AG08396 (cell line): ENCODE measurements at places on chromosomes 12 and 14.

DNA sequence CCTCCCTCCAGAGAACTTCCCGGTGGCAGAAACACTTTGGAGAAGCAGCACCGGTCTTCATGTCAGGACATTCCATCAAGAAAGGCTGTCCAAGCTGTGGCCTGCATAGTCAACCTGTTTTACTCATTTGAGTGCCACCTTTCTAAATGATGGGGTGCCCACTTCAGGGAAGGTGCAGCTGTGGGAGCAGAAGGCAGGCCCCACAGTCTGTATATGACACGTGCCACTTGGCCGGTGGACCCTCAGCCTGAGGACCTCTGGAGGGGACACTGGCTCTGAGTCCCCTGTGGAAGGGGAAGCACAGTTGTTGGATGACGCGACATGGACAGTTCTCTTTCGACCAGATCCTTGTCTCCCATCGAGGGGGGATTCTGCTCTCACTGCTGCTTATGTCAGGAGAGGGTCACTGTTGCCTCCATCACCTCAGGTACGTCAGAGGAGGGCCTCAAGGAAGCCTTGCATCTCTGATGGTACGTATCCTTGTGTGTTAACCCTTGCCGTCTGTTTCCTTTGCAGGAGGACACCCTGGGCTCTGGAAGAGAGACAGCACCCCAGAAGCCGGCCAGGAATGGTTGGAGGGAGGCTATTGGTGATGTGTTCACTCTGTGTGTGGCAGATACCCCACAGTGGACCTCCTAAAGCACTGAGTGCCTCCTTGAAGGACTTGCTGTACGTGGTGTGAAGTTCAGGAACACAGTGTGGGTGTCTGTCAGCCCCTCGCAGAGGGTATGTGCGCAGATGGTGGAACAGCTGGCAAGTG lies 132.1 kb upstream of the RTL1 start:
- no peak for DNase-seq

GRCh38 chr14:77822741-77823140 lies 22.8 kb downstream of the ADCK1 start:
- DNase-seq, result no peak

DNA sequence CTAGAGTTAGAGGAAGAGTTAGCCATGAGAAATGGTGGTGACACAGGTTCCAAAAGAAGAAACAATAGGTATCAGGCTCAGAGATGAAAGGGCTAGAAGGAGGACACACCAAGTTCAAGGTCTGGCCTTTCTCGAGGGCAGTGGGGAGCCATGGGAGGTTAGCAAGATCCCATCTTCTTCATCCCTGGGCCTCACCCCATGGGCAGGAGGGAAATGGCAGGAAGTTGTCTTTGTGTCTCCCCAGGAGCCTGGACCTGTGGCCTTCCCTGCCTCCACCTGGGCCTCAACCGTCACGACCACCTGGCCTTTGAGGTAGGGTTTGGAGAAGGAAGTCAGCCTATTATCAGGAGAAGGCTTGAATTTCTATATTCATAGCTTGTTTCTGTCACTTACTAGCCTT lies 5.8 kb upstream of the AQP2 start:
- DNase-seq, result no peak

DNA sequence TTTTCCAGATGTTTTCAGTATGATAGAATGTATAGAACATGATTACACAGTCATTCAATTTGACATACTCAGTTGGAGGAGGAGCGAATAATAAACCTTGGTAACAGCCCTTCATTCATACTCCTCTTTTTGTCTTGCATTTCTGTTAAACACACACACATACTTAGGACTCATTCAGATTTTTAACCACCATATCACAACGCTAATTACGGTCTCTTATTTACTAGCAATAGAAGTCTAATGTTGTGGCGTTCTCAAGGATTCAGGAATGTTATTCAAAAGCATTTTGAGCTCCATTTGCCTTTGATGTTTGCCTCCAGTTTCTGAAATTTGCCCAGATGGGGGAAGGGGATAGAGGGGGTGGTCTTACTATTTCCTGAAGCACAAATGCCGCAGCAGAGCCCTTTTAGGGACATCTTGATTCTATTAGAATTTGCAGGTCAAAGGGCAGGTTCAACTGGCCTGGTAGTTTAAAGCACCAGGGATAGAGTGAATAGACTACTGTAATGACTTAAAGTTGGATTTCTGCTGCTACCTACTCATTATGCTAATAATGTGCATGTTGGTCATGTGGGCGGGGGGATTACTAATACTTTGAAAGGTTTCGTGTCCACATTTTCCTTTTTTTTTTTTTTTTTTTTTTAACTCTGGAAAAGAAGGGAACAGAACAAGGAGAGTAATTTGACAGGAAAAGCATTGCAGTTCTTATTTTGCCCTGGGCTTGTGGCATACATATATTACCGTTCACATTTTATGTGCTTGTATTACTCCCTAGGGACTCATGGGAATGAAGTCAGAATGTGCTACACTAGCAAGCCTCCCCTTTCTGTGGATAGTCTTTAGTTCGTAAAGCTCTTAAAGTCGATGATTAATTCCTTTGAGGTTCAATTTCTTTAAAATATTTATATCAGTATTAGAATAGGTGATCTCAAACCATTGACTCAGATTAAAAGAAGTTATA lies 226.8 kb downstream of the FBXL14 start:
- DNase-seq, result no peak

DNA sequence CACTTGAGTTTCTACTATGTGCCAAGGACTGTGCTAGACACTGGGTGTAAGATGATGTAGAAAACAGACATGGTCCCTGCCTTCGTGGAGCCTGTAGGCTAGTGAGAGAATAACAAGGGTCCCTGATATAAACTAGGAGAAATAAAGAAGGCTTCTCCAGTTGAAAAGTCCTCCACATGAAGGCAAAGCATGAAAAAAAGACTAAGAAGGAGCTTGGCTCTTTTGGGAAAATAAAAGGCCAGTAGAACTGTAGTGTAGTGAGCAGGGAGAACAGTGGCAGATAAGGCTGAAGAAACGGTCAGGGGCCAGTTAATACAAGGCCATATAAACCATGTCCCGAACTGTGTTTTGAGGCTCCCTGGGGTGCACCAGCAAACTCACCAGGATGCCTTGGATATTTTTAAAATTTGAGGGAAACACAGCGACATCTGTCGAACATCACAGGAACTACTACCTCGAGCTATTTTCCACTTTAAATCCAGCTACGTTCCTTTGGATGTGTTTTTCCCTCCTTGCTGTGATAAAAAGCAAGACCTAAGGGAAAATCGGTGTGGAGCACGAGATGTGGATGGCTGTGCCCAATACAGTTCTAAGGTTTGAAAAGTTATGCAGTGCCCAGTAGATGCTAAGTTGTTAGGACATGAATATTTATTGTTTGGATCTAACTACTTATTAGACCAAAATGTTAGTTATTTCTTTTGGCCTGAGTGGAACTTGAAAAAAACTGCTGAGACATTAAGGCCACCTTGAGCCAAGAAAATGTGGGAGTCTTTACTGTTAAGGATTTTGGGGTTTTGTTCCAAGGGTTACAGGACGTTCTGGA lies 8.5 kb upstream of the CFL2 start:
- peak; percentile 71 for DNase-seq

DNA sequence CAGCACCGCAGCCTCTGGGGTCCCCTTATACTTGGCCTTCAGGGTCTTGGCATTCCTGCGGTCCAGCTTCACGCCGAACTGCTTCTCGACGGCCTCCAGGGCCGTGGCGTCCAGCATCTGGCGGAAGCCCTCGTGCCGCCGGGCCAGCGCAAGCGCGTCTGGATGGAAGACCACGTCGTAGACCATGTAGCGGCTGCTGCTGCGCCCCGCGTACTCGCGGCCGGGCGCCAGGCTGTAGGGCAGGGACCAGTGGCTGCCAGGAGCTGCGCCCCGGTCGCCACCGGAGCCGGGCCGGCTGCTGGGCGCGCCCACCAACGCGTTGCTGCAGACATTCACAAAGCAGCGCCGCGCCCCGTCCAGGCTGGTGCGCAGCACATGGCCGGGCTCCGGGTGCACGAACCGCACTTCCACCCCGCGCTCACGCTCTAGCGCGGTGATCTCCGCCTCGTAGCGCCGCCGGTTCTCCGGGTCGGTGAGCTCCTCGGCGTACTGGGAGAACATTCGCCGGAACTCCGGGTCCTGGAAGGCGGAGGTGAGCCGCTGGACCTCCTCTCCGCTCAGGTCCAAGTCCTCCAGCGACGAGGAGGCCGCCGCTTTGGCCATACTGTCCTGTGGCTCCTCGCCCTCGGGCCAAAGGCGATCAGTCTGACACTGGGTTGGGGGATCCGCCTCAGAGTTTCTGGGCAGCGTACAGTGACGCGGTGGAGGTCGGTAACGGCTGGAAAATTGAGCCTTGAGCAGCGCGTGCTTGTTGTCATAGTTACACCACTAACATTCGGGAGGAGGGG lies at the start of gene DNAAF2:
TSS of gene DNAAF2 (minus strand) at position 698 of the 788 bp plus-strand sequence. CDS start at position 603, 95 bp downstream.
- DNase-seq, result peak; percentile 77

DNA sequence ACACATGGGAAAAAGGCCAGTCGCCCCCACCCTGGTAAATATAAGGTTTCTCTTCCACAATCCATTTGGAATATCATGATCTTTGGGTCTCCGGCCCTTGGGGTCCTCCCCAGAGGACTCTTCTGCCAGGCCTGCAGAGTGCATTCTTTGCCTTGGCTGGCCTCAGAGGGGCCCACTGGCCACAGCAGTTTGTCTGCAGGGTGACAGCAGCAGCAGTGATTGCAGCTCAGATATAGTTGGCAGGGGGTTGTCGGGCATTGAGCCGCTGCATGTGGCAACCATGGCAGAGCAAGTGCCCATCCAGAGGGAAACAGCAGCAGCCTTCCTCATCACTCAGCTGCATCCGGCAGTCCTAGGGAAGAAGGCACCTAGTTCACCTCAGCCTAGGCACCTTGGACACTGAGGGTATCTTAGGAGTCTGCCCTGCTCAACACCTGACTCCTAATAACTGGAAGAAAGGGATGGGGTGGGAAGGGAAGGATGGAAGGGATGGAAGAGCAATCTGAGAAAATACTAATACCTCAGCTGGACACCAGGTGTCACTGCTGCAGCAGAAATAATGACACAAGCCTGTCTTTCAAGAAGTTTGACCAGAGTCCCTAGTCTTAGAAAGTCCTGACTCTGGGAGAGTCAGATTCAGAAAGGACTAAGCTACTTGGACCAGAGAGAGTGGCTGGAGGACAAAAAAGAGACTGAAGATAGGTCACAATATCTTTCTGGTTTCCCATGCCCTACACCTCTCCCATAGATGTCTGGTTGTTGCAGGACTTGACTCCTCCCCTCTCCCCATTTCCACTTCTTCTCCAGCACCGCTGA lies 8.9 kb downstream of the AJUBA start:
- peak; percentile 52 for DNase-seq

DNA sequence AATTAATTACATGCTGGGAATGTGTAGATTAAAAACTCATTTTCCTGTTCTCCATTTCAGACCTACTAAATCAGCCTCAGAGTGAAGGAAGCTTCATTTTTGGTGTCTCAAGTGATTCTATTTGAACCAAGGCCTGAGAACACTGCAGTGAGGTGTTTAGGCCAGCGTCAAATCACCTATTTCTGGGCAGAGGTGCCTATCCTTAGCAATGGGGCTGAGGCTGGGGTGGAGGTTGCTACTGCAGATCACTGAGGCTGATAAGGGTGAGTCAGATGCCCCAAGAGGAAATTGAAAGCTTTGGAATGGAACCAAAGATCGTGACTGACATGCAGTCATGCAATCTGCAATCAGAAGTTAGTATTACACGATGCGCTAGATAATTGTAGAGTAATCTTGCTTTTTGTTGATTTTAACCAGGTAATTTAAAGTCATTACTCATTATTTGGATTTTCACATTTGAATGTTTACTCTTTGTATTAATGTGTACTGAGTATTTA lies 4.4 kb downstream of the TXNRD1 start:
- peak; percentile 44 for DNase-seq

- DNase-seq, result peak; percentile 44
Observed at GRCh38 chr12:106841510-106842302, 67.2 kb downstream of the RIC8B start.

DNA sequence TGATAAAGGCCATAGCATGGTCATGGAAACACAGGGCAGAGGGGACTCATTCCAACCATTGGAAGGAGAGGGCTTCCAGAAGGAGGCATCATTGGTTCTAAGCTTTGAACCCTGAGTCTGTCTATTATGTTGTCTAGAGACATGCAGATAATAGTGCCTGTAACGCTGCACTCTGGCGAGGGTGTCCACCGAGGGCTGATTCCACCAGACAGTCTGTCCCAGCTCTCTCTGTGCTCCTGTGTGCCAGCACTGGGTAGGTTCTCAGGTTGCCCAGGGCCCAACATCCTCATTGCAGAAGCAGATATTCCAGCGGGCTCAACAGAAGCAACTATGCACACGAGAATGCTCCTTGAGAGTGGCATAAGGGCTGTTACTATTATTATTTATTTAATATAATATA lies 18.7 kb upstream of the CLMN start:
- DNase-seq, result no peak

DNA sequence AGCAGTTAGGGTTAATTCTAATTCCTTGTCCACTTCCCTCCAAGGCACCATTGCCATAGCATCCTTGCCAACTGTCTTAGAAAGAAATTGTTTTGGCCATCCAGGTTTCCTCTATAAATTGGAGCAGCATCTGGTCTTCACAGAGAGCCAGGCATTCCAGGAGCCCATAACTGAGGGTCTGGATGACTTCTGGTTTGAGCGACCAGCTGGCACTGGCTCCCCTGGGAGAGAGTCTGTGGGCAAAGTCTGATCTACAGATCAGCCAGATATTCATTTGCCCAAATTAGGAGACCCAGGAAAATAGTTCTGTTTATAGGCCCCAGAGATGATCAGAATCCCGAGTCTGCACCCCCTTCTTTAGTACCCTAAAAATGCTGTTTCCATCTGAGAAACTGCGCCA lies 16.0 kb downstream of the VSX2 start:
- no peak for DNase-seq

DNA sequence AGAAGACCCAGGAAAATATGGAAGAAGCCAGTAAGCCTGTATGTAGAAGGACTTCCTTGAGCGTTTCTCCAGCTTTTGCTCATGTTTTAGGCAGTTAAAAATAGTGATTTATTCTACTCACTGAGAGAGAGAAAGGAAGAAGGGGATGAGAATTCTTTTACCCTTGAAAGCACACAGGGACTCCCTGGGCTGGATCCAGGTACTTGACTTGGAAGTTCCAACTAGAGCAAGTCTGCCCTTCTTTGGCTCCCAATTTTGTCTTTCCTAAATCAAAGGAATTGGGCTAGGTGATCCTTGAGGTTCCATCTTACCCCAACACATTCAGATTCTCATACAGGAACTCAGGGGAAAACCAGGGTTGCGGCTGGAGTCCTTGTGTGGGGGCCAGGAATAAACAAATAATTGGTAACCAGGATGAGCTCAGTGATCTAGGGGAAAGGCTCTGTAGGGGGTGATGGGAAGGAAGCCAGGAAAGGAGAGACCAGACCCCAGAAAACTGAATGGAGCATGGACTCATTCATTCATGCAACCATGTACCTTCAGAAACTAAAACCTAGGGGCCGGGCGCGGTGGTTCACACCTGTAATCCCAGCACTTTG lies 11.5 kb upstream of the ITGA5 start:
- no peak for DNase-seq
